ENCODE measurements at places on chromosomes 13 and 19. TPM values are rescaled to one million over a fixed set of nuclear protein-coding genes. Genes with fewer than 3 reads are reported as not detected.

The NR1H2 gene
- 84.7 TPM for total RNA-seq

The TNNT1 gene
- total RNA-seq = 9.1 TPM

The ZNF136 gene
- 8.1 TPM for total RNA-seq

The GPR180 gene
- 5.6 TPM for total RNA-seq

- DNase-seq = no peak
Observed at GRCh38 chr13:76646946-76647345, 239.3 kb downstream of the KCTD12 start.

GRCh38 chr13:34822650-34823049 lies 119.4 kb upstream of the NBEA start:
- DNase-seq = no peak

GRCh38 chr19:15107061-15108010 lies at the start of gene SYDE1:
Gene SYDE1 (plus strand): TSS chr19:15107401. CDS start chr19:15107434, 33 bp downstream.
- DNase-seq = no peak

GRCh38 chr13:20136781-20137703 lies 23.8 kb downstream of the GJA3 start:
- DNase-seq = peak; percentile 62

DNA sequence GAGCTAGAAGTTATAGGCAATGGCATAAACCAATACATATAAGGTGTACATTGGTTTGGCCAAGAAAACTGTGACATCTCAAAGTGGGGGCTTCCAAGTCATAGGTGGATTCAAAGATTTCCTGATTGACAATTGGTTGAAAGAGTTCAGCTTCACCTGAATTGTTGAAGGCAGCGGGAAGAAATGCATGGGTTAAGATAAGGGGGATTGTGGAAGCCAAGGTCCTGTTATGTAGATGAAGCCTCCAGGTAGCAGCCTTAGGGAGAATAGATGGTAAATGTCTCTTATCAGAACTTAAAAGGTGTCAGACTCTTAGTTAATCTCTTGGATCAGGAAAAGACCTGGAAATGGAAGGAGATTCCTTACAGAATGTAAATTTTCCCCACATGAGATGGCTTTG lies 26.0 kb downstream of the ATP8A2 start:
- DNase-seq = no peak

GRCh38 chr19:18601875-18602274 lies 4.7 kb downstream of the CRLF1 start:
- DNase-seq = no peak

GRCh38 chr13:20550799-20551198 lies 16.2 kb upstream of the IFT88 start:
- no peak for DNase-seq

DNA sequence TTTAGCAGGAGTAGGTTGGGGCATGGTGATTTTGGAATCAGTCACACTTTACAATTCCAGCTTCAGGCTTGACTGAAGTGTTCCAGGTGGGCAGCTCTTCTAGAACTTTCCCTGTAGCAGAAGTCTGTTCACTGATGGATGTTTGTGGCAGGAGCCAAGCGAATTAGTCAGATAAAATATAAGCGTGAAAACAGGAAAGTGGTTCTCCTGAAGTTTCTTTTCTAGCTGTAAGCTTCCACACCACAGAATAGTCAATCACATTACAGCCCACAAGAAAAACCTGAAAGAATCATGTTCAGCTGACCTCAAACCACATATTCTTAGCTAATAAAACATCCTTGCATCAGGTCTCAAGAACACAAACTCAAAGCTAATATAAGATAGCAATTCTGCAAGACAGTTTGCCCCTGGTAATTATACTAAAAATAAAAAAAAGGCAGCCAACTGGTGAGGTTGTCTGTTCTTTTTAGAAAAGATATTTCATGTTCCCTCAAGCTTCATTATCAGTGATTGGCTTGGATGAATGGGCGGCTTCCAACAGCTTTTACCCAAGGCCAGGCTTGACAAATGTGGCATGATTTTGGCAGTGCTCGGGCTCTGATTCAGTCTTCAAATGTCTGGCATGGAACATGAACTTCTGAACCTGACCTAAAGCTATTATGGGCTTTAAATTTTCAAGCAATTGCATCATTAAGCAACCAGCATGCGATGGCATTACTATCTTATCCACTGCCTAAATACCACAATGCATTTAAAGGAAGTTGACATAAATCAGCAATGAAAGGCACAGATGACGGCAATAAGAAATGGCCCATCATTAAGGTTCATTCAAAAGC lies 136.8 kb downstream of the DCLK1 start:
- DNase-seq = peak; percentile 84

DNA sequence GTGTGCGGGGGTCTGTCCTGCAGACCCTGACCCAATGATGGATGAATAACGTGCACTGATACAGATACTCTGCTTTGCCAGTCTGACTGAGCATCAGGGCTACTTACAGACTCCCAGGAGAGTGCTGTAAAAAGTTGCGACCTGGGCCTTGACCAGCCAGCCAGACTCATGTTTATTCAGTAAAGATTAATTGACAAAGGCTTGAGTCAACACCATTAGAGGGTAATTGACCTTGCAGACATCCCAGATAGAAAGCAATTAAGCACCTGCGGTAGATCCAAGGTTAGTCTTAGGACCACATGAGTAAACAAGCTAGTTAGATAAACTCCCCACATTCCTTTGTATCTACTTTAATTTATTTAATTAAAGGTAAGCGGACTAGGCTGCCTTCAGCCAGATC lies 10.4 kb downstream of the NUDT19 start:
- DNase-seq = no peak

DNA sequence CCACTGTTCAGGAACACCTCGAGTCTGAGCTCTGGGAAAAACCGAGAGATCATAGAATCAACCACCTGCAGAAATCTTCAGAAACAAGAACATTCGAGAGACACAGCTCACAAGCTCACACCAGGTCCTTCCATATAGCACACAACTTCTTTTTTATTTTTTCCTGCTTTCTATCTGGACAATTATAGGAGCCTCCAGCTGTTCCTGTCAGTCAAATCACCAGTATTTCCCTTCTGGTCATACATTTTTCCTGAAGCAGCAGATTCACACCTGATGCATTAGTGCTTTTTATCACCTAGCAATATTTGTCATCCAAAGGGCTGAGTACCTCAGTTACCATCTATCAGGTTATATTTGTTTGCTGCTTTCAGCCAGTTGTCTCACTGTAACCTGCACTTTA lies 323.5 kb downstream of the FOXO1 start:
- DNase-seq = no peak

GRCh38 chr13:41916173-41916954 lies 44.5 kb downstream of the VWA8 start:
- DNase-seq = no peak

- DNase-seq = no peak
Observed at GRCh38 chr13:65236841-65237418, 1993.2 kb downstream of the PCDH9 start.

GRCh38 chr19:29260477-29261317 lies 47.7 kb upstream of the UQCRFS1 start:
- no peak for DNase-seq

DNA sequence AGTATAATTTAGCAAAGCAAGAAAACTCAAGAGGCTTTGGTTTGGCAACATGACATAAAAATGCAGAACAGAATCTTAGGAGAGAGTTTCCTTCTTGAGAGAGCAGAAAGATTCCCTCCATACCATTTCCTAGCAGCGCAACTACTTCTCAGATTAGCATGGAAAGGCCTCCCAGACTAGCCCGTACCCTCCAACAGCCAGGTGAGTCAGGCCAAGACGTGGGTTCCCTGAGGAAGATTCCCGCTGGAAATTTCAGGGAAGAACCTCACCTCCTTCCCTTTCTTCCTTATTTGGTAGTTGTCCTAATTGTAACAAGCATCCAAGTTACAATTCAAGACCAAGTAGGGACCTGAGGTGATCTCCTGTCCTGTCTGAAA lies 12.3 kb downstream of the COL4A2 start:
- no peak for DNase-seq

DNA sequence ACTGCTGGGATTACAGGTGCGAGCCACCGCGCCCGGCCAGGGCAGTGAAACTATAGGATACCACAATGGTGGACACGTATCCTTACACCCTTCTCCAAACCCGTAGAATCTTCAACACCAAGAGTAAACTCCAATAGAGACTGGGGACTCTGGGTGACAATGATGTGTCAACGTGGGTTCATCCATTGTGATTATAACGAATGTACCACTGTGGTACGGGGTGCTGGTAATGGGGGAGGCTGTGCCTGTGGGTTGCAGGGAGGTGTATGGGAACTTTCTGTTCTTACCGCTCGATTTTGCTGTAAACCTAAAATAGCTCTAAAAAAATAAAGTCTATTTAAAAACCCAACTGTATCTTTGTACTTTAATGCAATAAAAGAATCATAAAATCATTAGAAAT lies 11.6 kb downstream of the GNG7 start:
- DNase-seq = no peak

DNA sequence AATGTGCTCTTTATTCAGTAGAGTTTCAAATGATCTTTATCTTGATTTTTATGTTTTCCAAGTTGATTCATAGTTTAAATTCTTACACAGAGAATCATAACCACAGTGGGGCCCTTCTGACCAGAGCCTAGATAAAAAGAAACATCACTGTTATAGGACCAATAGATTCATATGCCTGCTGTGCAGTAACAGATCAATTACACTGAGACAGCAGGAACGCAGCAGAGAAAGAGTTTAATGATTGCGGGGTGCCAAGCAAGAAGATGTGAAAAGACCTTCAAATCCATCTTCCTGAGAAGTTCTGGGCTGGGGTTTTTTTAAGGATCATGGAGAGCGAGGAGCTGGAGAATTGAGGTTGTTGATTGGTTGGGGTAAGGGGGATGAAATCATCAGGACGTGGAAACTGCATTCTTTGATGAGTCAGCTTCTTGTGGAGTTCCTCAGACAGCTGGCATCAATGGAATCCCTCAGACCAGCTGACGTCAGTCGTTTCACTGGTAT lies 346.6 kb downstream of the TBC1D4 start:
- DNase-seq = no peak

DNA sequence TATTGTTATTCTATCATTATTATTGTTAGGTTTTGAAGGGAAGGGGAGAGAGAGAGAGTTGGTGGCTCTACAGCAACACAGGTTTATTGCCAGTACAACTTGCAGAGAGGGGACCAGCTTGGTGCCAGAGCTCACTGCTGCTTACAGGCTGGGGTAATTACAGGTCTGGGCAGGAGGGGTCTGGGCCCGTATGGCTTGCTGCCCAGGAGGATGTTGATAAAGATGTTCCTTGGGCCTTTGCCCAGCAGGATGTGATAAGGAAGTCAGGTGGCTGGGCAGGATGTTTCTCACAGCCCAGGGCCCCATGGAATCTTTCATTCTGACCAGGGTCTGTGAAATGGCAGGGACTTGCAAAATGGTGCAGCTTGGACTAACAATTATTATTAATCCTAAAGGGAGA lies 64.2 kb upstream of the ZNF599 start:
- DNase-seq = no peak

- no peak for DNase-seq
Observed at GRCh38 chr19:19170873-19171672, 1.0 kb upstream of the MEF2B start.

GRCh38 chr13:94703721-94704314 lies 8.5 kb downstream of the SOX21 start:
- no peak for DNase-seq

- DNase-seq = no peak
Observed at GRCh38 chr19:58545286-58546018, 1.6 kb downstream of the TRIM28 start.

- DNase-seq = no peak
Observed at GRCh38 chr19:14347999-14348889, 33.0 kb upstream of the ADGRE5 start.

DNA sequence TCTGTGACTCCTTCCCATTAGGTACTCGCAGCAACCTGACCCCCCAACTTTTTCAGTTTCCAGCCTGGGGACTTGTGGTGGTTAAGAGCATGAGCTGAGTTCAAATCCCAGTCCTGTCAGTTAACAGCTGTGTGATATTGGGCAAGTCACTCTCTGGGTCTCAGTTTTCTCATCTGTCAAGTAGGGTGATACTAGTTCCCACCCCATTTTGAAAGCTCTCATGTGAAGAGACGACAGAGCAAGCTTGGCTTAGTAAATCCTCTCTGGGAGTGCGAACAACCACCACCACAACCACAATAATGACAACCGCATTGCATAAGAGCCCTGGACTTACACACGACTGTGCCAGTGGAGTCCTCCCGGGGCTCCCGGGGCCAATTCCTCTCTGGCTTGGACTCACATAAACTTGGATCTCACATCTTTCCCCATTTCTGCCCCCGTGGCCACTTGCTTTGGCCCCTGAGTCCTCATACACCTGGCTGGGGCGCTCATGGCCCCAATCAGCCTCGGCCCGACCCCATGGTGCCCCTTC lies 454 bp downstream of the BLVRB start:
- peak; percentile 94 for DNase-seq

GRCh38 chr13:21673539-21673788 lies 2.6 kb downstream of the FGF9 start:
- DNase-seq = no peak

DNA sequence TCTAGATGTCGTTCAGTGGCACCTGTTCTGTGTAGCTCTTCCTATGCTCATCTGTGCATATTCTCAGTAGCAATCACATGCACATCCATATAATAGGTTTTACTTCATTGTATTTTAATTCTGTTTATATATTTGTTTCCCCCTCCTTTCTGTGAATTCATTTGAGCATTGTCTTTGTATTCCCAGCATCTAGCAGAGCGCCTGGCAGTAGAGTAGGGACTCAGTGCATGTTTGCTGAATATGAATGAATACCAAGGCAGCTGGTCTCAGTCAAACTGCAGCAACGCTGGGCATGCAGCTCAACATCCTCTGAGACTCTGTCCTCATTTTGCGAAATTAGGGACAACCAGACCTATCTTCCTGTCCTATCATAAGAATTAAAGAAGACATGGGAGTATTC lies 330.1 kb downstream of the SPRY2 start:
- no peak for DNase-seq

- DNase-seq = no peak
Observed at GRCh38 chr13:106351251-106351650, 184.2 kb downstream of the EFNB2 start.

- DNase-seq = no peak
Observed at GRCh38 chr19:33587150-33587549, 34.6 kb upstream of the CHST8 start.

DNA sequence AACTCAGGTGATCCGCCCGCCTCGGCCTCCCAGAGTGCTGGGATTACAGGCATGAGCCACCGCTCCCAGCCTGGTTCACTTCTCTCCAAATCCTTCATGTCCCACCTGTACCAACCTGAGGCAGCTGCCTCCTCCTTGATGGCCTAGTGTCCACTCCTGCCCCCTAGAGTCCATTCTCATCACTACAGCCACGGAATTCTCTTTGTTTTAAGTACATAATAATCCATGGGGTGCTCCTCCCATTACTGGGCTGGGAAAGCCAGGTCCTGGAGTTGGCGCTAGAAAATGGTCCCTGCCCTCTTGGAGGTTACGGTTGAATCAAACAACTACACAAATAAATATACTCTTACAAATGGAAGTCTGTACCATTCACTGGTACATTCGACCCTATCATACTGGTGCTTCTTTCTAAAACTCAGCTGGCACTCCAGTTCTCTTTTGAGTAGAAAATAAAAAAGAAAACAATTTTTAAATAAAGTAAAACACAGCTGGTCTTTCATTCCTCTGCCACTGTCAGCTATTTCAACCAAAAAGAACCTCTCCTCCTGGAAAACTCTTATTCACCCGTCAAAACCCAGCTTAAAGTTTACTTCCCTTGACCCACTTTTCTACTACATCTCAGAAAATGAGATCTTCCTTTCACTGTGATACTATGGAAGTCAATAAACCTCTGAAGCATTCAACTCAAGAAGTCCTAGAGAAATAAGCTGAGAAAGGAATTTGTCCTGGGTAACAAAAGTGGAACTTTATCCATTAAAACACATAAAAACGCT lies 22.4 kb upstream of the ARHGEF18 start:
- no peak for DNase-seq

- DNase-seq = no peak
Observed at GRCh38 chr19:41589371-41589770, 13.4 kb downstream of the CEACAM21 start.
